ENCODE measurements at places on chromosomes 11 and 22.

DNA sequence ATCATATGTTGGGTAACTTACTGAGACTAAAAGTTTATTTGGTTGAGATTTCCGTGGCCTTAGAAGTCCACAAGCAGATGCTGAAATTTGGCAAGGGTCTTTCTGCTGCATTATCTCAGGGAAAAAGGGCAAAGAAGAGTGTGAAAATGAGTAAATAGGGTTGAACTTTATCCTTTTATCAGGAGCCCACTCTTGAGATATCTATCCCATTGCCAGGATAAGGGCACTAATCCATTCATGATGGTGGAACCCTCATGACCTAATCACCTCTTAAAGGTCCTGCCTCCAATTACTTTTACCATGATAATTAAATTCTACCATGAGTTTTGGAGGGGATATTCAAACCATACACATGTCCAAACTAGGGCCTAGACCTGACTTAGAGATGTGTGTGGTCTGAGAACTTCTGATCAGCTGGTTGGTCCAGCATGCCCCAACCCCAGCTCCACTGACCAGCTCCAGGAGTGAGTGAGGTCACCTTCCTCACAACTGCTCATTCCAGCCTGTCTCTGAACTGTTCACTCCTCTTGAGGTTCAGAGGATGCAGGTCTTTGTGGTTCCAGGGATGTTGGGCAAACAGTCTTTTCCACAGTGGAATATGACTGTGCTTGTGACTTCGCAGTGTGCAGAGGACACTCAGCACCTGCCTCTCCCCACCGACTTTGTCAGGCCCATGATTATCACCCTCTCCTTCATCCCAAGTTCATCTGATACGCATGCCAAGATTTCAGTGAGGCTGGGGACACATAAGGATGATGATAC is 130.1 kb upstream of the TOP3B start:
- no peak for DNase-seq

GRCh38 chr11:117654281-117655255 is 142.4 kb downstream of the DSCAML1 start:
- DNase-seq = no peak

- no peak for DNase-seq
Observed at GRCh38 chr22:41094041-41094593, 1.7 kb downstream of the EP300 start.

DNA sequence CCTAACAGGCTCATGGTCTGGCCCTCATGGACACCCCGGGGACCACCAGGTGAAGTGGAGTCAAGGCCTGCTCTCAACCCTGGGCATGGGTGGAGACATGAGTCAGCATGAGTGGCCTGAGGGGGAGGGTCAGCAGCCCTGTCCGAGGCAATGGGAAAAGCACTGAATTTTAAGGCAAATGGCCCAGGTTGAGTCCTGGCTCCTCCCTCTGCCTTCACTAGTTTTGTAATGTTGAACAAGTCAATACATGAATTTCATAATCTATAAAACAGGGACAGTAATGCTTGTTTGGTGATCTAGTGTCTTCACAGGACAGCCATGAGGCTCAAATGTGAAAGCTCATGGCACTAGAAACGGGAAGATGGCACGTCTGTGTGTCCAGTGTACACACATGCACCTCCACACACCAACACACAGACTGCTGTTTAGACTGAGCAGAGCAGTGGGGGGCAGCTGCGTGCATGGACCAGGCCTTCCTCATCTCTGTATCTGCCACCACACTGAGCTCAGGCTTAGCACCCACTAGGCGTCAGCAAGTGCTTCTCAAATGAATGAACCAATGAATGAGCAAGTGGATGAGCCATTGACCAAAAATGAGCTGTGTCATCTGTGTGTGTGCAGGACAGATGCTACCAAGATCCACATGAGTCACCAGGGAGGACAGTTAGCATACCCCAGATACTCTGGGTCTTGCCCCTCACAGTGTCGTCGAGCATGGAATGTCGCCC is 63.4 kb downstream of the NRXN2 start:
- no peak for DNase-seq

DNA sequence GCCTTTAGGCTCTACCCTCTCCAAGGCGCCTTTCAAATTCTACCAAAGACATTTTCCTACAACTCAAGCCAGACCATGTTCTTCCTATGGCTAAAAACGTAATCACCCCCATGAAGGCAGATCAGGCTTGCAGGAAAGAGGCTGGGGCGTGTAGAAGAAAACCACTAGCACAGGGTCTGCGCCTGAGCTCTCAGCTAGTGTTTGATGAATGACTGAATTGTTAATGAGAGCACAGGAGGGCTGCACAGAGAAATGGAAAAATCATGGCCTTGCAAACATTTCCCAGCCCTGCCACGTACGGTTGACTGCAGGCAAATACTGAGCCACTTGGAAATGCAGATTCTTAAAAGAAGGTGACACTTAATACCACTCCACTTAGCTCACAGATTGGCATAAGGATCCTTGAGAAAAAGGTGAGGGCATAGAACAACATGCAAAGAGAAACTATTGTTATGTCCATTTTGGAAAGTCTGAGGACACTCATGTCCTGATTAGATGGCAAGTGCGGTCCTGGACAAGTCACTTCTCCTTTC is 148.6 kb downstream of the NXPE2 start:
- no peak for DNase-seq

GRCh38 chr11:38788561-38788960 is 2190.5 kb upstream of the RAG2 start:
- no peak for DNase-seq

GRCh38 chr11:4181782-4182721 is 87.5 kb downstream of the RRM1 start:
- peak; percentile 44 for DNase-seq

- peak; percentile 1 for DNase-seq
Observed at GRCh38 chr11:90512846-90513245, 290.0 kb upstream of the CHORDC1 start.

DNA sequence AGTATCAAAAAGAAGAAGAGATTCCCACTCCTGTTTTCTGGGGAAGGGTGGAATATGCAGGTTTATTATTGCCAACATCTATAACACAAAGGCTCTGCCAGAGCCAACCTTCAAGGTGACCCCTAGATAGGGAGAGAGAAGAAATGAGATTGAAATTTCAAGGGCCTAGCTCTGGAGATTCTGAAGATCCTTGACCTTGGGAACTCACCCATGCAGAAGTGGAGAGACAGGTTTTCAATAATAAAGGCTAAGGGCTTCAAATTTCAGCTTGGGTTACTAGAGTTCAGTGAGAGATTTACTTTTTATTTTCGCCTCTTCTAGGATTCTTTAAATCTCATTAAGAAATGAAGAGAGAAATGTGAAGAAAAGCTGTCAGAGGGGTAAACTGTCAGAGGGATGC is 98.4 kb downstream of the CD44 start:
- DNase-seq = no peak

- no peak for DNase-seq
Observed at GRCh38 chr22:32355760-32356159, 1.9 kb upstream of the RFPL3 start.

DNA sequence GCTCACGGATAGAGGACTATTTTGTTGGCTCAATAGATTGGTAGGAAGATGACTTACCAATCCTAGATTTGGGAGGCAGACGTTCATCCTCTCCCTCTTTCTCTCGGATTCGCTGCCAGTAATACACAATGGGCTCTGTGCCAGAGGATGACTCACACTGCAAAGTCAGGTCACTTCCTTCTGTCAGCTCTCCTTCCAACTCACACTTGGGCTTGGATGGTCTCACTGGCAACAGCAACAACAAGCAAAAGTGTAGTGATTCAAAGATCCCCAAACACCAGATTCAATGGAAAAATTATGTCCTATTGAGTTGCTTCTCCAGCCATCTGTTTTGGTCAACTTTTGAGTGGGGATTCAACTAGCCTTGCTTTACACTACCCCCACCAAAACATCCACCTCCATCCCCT is 21.7 kb upstream of the HSPA8 start:
- DNase-seq = no peak

- no peak for DNase-seq
Observed at GRCh38 chr22:23183061-23183698, 2.9 kb downstream of the BCR start.

GRCh38 chr11:120985718-120986569 is 38.0 kb upstream of the TBCEL start:
- DNase-seq = peak; percentile 38

GRCh38 chr22:40878922-40879321 is 17.0 kb upstream of the DNAJB7 start:
- DNase-seq = no peak

DNA sequence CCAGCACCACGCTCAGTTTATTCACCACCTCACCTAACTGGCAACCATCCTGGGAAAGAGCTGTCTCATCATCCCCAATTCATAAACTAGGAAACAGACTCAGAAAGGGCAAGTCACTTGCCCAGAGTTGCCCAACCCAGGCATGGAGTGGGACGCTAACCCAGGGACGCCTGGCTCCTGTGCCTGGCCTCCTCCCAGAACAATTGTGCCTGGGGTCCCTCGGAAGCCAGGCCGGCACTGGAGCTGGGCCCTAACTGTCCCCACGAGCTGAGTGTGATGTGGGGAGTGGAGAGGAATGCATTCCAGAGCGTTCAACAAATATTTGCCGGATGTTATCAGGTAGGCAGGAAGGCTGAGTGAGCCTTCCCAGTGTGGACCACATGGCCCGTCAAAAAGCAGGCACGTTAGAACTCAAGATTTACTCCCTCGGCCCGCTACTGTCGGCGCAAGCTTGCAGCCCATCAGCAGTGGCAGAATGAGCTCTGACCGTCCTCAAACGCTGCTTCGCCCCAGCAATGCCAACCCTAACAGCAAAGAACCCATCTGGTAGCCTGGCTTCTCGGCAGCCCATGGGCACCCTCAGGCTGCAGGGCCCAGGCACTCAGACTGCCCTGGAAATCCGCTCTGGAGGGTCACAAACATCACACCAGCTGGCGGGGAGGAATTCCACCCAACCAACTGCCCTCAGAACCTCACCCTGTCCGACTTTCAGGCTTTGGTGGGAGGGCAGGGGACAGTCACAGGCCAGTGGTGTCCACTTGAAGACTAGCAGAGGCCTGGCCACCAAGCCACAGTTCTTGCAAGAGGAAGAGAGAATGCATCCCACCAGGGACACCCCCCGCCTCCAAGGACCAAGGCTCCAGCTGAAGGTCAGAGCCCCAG is 35.6 kb downstream of the MYH9 start:
- no peak for DNase-seq

DNA sequence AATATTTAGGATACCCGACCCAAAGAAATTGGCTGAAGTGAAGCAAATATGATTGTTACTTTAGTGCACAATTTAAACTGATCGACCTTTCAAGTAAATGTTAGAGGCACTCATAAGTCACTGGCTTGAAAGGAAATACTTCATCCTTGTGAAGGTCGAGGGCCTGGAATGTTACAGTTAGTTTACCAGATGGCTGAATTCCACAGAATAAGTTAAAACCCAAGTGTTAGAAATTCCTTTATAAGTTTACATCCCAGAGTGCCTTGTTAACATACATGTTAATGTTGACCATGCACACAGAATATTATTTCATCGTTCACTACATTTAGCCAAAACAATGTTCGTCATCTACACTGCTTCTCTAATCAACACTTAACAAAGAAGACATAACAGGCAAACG is 235.5 kb upstream of the ANO3 start:
- no peak for DNase-seq

- no peak for DNase-seq
Observed at GRCh38 chr11:57776031-57776521, 14.5 kb downstream of the CTNND1 start.

GRCh38 chr22:30308518-30309230 is 18.1 kb downstream of the TBC1D10A start:
- DNase-seq = no peak

GRCh38 chr11:19460718-19461405 is 220.1 kb upstream of the E2F8 start:
- no peak for DNase-seq

DNA sequence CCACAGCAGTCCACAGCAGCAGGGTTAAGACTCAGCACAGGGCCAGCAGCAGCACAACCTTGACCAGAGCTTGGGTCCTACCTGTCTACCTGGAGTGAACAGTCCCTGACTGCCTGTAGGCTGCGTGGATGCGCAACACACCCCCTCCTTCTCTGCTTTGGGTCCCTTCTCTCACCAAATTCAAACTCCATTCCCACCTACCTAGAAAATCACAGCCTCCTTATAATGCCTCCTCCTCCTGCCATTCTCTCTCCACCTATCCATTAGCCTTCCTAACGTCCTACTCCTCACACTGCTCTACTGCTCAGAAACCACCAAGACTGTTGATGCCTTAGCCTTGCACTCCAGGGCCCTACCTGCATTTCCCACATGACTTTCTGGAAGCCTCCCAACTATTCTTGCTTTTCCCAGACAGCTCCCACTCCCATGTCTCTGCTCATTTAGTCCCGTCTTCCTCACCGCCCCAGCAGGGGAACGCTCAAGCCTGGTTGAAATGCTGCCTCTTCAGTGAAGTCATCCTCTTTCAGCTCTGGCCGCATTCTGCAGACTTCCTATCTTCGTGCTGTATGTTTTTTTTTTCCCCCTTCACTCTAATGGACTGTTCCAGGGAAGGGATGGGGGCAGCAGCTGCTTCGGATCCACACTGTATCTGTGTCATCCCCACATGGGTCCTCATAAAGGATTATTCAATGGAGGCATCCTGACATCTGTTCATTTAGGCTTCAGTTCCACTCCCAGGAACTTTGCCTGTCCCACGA is 3.3 kb downstream of the IL18BP start:
- DNase-seq = no peak

DNA sequence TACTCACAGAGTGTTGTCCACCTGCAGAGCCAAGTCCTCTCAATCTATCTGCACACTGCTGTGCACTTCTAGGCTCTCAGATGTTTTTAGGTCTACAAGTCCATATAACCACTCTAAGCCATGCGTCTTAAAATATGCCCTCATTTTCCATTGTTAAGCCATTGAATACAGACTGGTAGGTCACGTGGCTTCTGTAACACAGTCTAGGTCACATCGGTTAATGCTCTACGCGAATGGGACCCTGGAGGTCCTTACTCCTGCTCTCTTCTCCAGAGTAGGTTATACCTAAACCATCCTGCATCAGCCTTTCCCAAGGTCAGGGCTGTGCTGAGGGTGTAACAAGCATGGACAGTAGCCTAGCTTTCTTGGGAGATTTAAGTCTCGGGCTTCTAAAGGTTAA is 819 bp downstream of the JAML start:
- no peak for DNase-seq

DNA sequence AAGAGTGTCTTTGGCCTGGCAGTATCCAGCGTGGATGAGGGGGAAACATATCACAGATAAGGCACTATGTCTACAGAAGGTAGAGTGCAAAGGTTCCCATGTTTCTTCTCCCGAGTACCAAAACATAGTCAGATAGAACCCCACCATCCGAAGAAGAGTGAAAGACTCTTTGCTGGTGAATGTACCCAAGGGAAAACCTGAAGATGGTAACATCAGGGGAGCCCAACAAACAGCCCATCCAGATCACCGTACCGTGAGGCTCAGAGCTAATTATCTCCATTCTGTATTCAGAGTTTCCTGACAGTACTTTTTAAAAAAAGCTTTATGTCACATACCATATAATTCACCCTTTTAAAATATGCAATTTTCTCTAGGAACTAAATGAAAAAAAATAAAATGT is 44.4 kb downstream of the RAB30 start:
- no peak for DNase-seq
